Dermis microvascular lymphatic vessel endothelial cell (primary cell): ENCODE measurements at places on chromosomes 5 and 9.

- no peak for DNase-seq
These were observed 188.6 kb downstream of the SNX18 start for GRCh38 chr5:54705994-54706653.

GRCh38 chr5:40486437-40487275, 193.1 kb upstream of the PTGER4 start:
- no peak for DNase-seq

- DNase-seq: no peak
These were observed 14.0 kb upstream of the CHD1 start for GRCh38 chr5:98942847-98943246.

DNA sequence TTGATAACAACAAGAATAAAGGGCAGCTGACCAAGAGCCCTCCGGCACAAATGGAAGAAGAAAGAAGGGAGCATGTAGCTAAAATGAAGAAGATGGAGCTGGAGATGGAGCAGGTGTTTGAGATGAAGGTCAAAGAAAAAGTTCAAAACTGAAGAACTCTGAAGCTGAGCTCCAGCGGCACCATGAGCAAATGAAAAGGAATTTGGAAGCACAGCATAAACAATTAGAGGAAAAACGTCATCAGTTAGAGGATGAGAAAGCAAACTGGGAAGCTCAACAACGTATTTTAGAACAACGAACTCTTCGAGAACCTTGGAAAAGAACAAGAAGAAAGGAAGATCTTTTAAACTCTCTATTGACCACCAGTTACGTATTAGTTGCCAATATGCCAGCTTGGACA, 100.9 kb downstream of the GABBR2 start:
- peak; percentile 65 for DNase-seq

- DNase-seq: no peak
These were observed 493.7 kb upstream of the SGCD start for GRCh38 chr5:155833287-155833686.

DNA sequence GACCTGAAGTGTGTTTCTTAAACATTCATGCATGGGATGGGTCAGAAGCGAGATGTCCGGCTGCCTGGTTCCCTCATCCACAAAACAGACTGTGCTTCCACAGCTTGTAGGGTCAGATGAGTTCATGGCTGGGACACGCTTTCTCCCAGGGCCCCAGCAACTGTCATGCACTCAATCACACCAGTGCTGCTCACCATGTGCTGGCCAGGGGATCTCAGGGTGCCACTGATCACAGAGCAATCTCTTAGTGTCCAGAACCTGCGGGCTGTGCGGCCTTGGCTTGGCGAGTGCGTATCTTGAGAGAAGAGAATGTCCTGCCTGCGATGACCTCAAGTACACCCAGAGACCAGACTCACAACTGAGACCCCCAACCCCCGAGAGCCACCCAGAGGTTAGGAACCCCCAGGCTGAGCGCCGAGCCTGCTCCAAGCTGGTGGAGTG, 26.0 kb upstream of the FCN2 start:
- no peak for DNase-seq

- DNase-seq: no peak
These were observed 33.1 kb downstream of the NSUN2 start for GRCh38 chr5:6599739-6600138.

GRCh38 chr5:179343719-179344430, 1.4 kb downstream of the ADAMTS2 start:
- DNase-seq: no peak

GRCh38 chr5:74243634-74244033, 396.9 kb downstream of the ENC1 start:
- peak; percentile 48 for DNase-seq

DNA sequence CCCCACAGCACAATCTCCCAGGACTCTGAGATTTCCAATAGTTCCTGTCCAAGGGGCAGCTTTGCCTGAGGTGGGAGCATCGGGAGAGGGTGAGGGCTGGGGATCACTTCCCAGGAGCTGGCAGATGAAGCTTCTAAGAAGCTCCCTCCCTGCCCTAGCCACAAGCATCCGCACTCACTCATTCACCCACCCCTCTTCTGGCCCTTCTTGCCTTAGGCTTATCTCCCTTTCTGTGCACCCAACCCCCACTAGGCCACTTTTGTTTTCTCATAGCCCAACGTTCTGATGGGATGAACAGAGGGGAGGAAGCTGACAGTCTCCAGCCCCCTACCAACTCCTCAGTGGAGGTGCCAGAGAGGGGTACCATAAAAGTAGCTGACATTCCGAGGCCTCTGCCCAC, 3.7 kb upstream of the PCDH1 start:
- DNase-seq: no peak

DNA sequence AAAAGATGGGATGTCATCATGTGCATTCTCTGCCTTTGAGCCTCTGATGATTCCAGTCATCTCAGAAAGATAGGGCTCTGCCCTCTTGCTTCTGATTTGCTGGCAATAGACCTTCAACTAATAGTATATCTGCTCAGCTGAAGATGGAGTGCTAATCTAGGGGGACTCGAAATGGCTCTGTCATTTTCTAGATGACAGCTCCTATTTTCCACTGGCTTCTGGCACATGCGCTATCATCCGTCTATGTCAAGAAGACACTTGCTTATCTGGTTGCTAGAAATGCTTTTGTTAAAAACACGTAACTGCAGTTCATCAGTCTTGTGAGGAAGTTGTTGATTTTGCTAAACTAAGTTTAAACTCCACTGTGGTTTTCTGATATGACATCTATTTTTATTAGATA, 265.5 kb upstream of the ZNF608 start:
- no peak for DNase-seq

DNA sequence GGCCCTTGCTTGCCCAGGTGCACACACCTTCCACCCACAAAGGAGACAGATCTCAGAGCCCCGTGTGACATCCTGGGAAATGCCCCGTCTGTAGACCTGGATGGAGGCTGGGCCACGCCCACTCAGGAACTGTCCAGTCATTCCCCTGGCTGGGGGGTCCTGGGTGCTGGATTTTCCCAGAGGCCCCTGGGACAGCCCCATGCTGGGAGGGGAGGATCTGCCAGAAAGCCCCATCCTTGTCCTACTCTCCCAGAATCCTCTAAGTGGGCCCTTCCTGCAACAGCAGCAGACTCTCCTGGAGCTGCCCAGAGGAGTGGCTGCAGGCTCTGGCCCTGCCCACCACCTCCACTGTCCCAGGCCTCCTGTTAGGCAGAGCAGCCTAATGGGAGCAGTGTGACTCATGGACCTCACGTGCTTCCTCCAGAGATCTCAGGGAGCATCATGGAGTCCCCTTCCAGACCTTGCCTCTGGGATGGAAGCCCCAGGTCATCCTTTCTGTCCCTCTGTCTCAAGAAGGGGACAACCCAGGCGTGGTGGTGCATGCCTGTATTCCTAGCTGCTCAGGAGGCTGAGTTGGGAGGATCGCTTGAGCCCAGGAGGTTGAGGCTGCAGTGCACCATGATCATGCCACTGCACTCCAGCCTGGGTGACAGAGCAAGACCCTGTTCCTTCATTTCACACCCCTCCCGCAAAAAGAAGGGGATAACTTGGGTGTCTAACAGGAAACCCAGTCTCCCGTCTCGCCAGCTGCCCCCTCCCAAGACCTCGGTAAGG, 51.7 kb downstream of the JADE2 start:
- DNase-seq: no peak
